Stimulated activated naive CD4-positive, alpha-beta T cell (primary cell): ENCODE measurements at places on chromosomes 4 and X.

- no peak for DNase-seq
Measured at GRCh38 chr4:25504932-25505636, 128.0 kb downstream of the ANAPC4 start.

DNA sequence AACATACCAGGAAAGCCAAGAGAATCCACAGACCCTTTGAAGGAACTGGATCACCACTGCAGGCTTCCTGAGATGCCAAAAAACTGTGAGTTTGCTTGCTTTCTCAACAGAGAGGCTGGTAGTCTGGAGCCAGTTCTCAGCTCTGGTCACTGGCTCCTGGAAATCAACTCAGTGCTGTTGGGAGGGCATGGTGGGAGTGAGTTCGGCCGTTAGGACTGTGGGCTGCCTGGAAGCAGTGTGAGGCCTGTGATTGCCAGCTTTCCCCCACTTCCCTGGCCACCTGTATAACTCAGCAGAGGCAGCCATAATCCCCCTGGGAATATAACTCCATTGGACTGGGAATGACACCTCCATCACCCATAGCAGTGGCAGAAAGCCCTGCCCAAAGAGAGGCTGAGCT is 122.0 kb upstream of the FSTL5 start:
- no peak for DNase-seq

DNA sequence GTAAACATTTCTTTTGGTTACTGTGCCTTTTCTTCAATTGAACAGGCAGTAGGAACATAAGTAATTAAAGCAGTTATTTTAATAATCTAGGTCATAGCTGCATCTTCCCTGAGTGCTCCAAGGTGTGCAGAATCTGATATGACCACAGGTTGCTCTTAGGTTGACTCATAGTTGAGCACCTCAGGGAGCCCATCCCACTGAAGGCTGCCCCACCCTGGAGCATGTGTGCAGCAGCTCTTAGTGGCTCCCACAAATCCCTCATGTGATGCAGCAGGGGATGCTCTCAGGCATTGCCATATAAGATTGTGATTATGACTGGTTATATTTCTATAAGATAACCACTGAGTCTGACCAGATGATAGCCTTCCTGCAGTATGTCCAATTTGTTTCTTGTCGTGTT is 72.3 kb downstream of the ZNF518B start:
- DNase-seq: no peak

DNA sequence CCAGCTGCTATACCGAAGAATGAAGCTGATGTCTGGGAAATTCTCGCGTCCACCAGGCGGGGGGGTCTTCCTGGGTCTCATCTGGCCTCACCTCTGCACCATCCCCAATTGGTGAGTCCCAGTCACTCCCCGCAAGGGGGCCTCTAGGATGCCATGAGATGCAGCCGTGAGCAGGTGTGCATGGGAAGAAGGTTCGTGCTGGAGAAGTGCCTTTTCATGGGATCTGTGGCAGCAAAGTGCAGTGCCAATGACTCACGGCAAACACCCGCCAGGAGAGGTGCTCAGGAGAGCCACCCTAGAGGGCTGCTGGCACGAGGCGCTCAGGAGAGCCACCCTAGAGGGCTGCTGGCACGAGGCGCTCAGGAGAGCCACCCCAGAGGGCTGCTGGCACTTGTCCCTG is 55.1 kb downstream of the CPZ start:
- DNase-seq: no peak

- DNase-seq: no peak
Measured at GRCh38 chr4:159009521-159009920, 93.4 kb upstream of the RAPGEF2 start.

DNA sequence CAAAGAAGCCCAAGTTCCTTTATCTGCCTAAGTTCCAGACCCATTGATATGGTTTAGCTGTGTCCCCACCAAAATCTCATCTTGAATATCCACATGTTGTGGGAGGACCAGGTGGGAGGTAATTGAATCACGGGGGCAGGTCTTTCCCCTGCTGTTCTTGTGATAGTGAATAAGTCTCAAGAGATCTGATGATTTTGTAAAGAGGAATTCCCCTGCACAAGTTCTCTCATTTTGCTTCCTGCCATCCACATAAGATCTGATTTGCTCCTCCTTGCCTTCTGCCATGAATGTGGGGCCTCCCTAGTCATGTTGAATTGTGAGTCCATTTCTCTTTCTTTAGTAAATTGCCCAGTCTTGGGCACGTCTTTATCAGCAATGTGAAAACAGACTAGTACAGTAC is 860.2 kb downstream of the FSTL5 start:
- DNase-seq: no peak

- no peak for DNase-seq
Measured at GRCh38 chrX:72124540-72125201, 7.0 kb downstream of the RTL5 start.

GRCh38 chr4:144985531-144985930 is 112.5 kb downstream of the ANAPC10 start:
- DNase-seq: no peak

- DNase-seq: no peak
Measured at GRCh38 chrX:153727123-153727931, 2.7 kb downstream of the ABCD1 start.

GRCh38 chr4:148052448-148052847 is 320.6 kb downstream of the ARHGAP10 start:
- peak; percentile 77 for DNase-seq

GRCh38 chr4:185002784-185003183 is 15.5 kb upstream of the HELT start:
- no peak for DNase-seq

DNA sequence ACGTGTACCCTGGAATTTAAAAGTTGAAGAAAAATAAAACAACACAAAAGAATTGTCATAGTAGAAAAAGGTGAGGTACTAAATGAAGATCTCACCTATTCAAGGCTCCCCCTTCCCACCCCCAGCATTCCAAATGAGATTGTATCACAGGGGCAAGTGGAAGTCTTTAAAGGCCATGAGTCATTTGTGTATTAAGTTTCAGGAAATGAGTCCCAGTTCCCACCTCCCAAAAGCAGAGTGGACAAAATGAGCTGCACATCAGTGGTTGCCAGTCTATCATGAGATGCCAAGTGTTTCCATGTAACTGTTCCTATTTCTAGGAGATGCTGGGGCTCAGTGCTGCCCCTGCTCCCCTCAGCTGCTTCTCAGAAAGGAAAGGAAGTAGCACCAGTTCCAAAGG is 20.1 kb downstream of the ARHGEF9 start:
- no peak for DNase-seq

GRCh38 chrX:116284400-116284799 is 113.9 kb downstream of the AGTR2 start:
- DNase-seq: no peak

DNA sequence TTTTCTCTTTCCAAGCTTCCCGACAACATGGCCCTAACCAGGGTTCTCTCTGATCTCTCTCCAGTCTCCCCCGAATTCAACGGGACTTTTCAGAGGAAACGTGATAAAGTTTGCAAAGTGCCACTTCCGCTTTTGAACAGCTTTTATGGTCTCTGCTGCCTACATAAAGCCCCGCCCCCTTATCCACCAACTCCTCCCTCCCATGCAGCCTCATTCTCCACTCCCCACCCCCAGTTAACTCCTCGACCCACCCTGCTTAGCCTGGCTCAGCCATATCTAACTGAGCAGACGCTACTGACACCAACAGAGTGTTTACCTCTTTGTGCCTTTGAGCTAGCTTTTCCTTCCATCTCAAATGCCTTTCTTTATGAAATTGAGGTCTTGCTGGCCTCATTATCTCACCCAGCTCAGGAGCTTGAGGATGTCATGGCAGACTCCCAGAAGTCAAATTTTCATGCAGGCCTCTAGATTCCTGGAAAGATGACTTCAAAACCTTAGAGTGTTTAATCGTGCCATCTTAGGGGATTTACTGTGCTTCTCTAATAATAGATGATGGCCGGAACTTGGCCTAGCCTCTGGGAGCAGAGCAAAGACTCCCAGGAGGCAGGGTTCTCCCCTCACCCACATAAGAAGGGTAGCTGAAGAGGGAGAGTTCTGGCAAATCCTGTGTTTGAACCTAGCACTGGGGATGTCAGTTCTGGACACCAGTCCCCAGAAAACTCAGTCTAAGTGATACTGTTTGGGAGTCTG is 606.0 kb downstream of the BCOR start:
- DNase-seq: peak; percentile 48

GRCh38 chr4:14620567-14621141 is 381.6 kb upstream of the CPEB2 start:
- no peak for DNase-seq

DNA sequence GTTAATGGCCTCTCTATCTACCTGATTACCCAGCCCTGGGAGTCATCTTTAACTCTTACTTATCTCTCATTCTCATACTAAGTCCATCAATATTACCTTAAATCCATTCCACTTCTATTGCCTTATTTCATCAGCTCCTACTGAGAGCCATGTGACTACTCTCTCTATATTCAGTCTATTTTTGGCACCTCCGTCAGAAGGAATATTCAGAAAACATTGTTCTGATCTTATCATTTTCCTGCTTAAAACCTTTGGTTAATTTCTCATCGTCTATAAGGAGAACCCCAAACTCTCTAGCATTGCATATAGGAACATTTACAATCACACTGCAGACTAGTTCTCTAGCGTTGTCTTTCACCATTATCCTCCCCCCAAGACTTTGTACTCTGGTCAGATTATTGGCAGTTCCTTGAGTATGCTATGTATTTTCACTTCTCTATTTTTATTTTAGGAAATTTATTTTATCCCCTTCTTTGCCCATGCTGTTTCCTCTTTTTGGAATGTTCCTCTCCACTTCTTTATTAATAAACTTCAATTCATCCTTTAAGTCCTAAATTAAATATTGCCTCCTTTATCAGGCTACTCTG is 13.7 kb upstream of the AMMECR1 start:
- DNase-seq: no peak

DNA sequence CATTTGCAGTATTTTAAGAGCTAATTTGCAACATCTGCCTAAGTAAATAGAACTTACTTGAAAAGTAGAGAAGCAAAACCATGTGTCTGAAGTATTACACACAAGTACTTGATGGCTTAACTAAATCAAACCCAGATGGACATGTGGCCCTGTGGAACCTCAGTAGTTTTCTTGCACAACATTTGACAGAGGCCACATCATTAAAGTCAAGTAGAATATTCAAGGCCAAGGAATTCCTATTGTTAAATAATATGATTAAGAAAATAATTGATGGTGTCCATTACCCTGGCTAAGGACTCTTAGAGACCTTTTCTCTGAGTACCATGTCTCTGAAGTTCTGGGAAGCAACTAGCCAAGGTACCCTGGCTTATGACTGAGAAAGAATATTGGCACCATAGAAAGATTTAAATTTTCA is 135.4 kb upstream of the OTUD4 start:
- DNase-seq: no peak

GRCh38 chr4:128707864-128708263 is 101.6 kb upstream of the JADE1 start:
- no peak for DNase-seq

DNA sequence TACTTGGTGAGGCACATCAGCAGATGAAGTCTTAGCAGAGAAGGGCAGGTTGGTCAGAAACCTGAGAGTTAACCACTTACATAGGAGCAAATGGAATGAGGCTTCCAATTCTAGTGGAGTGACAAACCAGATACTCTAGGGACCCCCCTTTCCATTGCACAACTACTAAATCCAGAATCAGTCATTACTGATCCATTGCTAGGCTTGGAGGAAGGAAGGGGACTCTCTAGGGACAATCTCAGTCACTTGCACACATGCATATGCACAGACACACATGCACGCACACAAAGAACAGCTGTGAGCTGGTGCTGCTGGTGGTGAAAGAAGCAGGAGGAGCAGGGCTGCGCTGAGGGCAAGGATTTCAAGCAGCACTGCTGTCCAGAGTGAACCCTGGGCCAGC is 25.7 kb downstream of the PNMA5 start:
- DNase-seq: no peak

DNA sequence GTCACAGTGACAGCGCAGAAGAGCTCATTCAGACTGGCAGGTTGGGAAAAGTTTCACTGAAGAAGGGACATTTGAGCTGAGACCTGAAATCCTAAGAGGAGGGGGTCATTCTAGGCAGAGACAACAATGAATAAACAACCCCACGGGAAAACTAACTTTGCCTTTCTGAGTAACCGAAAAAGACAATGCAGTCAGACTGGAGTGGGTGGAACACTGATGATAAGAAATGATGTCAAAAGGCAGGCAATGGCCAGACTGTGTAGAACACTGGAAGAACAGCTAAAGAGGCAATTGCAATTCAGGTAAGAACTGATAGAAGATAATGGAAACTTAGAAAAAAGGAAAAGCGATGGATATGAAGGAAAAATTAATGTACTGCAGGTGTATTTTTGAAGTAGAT is 73.8 kb downstream of the CHIC2 start:
- DNase-seq: no peak

GRCh38 chr4:21801661-21802385 is 146.7 kb downstream of the KCNIP4 start:
- DNase-seq: no peak

DNA sequence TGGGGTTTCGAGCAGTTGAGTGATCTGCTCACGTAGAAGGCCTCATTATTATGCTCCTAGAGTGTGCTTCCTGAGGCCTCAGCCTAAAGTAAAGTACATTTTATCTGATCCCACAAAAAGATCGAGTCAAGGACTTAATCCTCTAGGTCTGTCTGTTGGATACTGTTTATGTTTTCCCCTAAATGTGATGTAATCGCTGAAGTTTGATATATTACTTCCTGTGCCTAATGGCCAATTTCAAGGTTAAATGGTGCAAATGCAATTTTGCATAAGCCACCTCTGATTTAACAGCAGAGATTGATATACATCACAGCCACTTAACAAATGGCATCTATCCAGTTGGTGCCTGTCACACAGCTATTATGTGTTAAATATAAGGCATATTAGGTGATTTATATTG is 19.4 kb upstream of the SERTM2 start:
- no peak for DNase-seq

GRCh38 chrX:152865232-152865920 is 32.5 kb upstream of the ZNF185 start:
- DNase-seq: no peak

- DNase-seq: no peak
Measured at GRCh38 chr4:29336861-29337260, 1383.3 kb upstream of the PCDH7 start.

DNA sequence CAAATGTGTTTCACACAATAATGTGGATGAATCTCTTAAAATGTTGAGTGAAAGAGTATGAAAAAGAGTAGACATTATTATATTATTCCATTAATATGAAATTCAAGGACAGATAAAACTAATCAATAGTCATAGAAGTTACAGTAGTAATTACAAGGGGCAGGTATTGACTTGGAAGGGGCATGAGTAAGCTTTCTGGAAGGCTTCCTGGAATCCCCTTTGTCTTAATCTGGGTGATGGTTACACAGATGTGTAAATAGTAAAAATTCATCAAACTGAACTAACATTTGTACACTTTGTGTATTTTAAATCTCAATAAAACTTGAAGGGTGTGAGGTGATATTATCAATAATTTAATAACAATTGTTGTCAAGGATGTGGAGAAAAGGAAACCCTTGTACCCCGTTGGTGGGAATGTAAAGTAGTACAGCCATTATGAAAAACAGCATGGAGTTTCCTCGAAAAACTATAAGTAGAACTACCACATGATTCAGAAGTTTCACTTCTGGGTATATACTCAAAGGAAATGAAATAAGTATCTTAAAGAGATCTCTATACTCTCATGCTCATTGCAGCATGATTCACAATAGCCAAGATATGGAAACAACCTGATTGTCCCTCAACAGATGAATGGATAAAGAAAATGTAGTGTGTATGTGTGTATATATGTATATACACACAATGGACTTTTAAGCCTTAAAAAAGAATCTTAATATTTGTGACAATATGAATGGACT is 96.9 kb upstream of the MID1IP1 start:
- DNase-seq: no peak

- no peak for DNase-seq
Measured at GRCh38 chr4:85725721-85726170, 250.8 kb downstream of the ARHGAP24 start.

- DNase-seq: no peak
Measured at GRCh38 chrX:2463973-2464676, 36.7 kb downstream of the DHRSX start.
